Activated B cell treated with CpG ODN at 0.5 μM for 24 hours (primary cell): ENCODE measurements at places on chromosomes 2 and 18. TPM values are rescaled to one million over a fixed set of nuclear protein-coding genes. Genes with fewer than 3 reads are reported as not detected.

Gene SLC20A1
- 46.9 and 54.6 TPM in 2 replicates for total RNA-seq

Gene CAVIN2
- total RNA-seq, result not detected in 2 replicates

Gene LIMS1
- 33.3 and 34.8 TPM in 2 replicates for total RNA-seq

Gene CRYBA2
- not detected in 2 replicates for total RNA-seq

Gene NR4A2
- total RNA-seq, result 6.7 and 7.5 TPM in 2 replicates

Gene KLHL14
- 41.7 and 46.5 TPM in 2 replicates for total RNA-seq

Gene ALK
- not detected in 2 replicates for total RNA-seq
